Daoy (cell line): ENCODE measurements at places on chromosomes 7 and 10. TPM values are rescaled to one million over a fixed set of nuclear protein-coding genes. Genes with fewer than 3 reads are reported as not detected.

RHOBTB1 gene
- total RNA-seq = 4.2 and 5.6 TPM in 2 replicates

TMEM213 gene
- total RNA-seq = not detected in 2 replicates

SPDYE2B gene
- not detected in 2 replicates for total RNA-seq

C10orf53 gene
- total RNA-seq = not detected in 2 replicates

SERPINE1 gene
- total RNA-seq = 674 and 845 TPM in 2 replicates

ANKRD1 gene
- 94.4 and 124 TPM in 2 replicates for total RNA-seq

ADAM22 gene
- total RNA-seq = 2.6 and 3.0 TPM in 2 replicates

AKR1B15 gene
- total RNA-seq = not detected in 2 replicates

VGF gene
- total RNA-seq = 6.5 and 10.3 TPM in 2 replicates

ANK3 gene
- total RNA-seq = 15.0 and 15.9 TPM in 2 replicates

- no peak for DNase-seq
Observed at GRCh38 chr10:114516356-114516755, 112.1 kb upstream of the AFAP1L2 start.

- DNase-seq = no peak
Observed at GRCh38 chr7:92612501-92612900, 22.3 kb upstream of the FAM133B start.

GRCh38 chr7:90538405-90538804 lies 57.7 kb upstream of the CDK14 start:
- no peak for DNase-seq

GRCh38 chr7:92799446-92800211 lies 36.7 kb downstream of the CDK6 start:
- no peak for DNase-seq

- no peak for DNase-seq
Observed at GRCh38 chr7:136016649-136017395, 39.7 kb upstream of the MTPN start.

- DNase-seq = no peak
Observed at GRCh38 chr7:75983471-75984129, 10.8 kb downstream of the TMEM120A start.

GRCh38 chr7:155211761-155212160 lies 85.9 kb upstream of the INSIG1 start:
- no peak for DNase-seq

DNA sequence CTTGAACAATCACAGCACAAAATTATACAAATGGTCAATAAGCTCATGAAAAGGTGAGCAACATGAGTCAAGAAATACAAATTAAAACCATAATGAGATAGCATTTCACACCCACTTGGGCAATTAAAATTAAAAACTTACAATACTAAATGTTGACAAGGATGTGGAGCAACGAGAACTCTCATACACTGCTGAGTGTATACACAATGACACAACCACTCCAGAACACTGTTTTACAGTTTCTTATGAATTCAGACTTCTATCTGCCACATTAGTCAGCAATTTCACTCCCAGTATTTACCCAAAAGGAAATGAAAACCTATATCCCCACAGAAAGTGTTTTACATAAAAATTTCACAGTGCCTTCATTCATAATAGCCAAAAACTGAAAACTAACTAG lies 31.1 kb downstream of the GDI2 start:
- DNase-seq = no peak

GRCh38 chr10:1735562-1735961 lies 1.8 kb downstream of the ADARB2 start:
- no peak for DNase-seq

DNA sequence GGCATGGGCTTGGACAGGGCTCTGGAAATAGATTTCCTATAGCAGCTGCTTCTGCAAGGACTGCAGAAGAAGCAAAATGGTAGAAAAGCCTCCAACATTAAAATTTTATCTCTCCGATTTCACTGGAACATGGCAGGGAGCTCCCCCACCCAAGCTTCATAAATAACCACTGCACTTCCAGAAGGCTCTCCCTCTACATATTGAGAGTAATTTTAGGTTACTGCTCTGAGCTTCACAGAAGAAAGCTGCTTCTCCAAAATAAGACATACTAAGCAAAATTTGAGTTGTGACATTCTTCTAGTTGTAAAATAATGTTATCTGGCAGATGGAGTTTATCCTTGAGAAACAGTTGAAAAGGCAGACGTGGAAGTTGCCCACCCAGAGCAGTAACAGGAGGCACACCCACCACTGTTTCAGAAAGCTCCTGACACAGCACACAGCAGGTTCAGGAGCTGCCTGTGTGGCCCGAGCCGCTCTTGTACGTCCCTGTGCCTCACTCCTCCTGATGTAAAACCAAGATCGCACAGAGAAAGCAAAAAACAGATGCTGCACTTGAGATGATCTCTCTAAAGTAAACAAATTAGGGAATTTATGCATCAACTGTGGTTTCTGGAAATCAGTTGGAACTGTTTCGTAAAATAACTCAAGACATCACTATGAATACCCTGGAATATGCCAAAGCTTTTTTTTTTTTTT lies 621.0 kb downstream of the PARD3 start:
- DNase-seq = no peak

DNA sequence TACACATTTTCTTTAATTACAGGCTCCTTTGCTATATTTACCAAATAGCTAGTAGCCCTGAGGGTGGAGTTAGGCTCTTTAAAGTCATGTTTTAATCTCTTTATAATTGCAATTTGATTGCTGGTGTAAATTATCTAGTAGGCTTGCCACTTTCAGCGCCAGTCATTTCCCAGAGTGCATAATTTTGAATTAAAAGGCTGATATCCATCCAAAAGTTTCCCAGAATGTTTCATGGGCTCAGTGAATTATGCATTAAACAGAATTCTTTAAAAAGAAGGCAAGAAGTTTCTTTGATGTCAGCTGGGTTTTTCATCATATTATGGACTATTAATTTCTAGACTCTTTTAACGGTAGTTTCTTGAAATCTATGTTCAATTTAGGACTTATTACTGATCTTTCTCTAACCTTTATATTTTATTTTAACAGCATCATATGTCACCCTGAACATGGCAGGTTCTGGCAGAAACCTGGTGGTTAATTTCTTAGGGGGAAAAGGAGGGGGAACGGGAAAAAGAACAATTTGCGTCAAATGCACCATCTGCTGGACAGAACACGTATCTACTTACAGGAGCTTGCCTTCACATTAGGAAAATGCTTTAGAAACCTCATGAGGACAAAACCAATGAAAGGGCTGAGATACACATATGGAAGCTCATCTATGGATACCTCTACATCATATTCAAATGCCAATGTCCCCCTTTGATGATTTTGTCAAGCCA lies 171.1 kb downstream of the GRM3 start:
- peak; percentile 7 for DNase-seq

DNA sequence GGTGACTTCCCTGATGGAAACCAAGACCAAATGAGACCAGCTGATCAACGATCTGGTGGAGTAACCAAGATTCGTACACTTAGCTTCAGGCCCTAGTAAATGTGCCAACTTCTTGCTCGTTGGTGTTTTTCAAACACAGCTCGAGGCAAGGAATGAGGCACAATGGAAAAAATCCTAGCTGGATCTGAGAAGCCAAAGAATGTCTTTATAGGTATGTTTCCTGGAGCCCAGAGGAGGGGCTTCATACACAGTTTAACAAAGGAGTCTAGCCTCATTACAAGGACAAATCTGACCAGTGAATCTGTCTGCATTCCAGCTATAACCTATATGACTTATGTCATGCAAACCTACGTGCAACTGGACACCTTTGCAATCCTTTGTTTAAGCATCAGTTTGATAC lies 3.7 kb downstream of the COL17A1 start:
- no peak for DNase-seq

GRCh38 chr7:140176811-140177702 lies at the start of gene KDM7A:
Gene KDM7A (minus strand): TSS chr7:140176983. CDS start chr7:140176937, 46 bp downstream.
- peak; percentile 92 for DNase-seq

GRCh38 chr10:60299961-60300883 lies 89.5 kb downstream of the ANK3 start:
- DNase-seq = peak; percentile 80

GRCh38 chr7:90736968-90737939 lies 141.1 kb downstream of the CDK14 start:
- peak; percentile 6 for DNase-seq

- no peak for DNase-seq
Observed at GRCh38 chr10:78375854-78376785, 342.5 kb downstream of the RPS24 start.

- no peak for DNase-seq
Observed at GRCh38 chr7:17546189-17546588, 247.7 kb downstream of the AHR start.

GRCh38 chr7:158958618-158959017 lies 102.3 kb downstream of the DYNC2I1 start:
- DNase-seq = no peak

DNA sequence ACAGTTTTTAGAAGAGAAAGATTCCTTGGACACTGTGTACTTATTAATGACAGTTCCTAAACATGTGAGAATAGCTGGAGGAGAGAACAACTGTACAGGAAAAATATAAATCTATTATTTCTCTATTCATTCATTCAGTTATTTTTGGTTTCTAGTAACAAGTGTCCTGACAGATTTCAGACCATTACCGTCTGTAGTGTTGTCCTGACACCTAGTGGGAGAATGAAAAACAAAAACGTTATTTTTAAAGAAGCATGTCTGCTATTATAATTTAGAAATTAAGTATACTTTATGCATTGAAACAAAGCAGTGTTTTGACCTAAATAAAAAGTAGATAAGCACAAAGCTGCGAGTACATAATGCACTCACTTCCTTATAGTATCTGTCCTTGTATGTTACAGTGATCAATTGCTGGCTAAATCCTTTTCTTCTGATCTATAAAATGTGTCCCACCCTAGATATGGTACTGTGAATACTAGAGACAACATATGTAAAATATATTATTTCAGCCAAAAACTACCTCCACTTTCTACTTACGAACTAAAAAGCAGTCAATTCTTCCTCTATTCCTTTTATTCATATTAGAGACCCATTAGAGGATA lies 575.6 kb downstream of the ARL4A start:
- peak; percentile 20 for DNase-seq
